Right hindlimb (tissue), 1 donor: ENCODE measurements at places on chromosomes 16 and 17.
A peak's percentile ranks its signal among the peaks of the same experiment; 100 is the strongest.

DNA sequence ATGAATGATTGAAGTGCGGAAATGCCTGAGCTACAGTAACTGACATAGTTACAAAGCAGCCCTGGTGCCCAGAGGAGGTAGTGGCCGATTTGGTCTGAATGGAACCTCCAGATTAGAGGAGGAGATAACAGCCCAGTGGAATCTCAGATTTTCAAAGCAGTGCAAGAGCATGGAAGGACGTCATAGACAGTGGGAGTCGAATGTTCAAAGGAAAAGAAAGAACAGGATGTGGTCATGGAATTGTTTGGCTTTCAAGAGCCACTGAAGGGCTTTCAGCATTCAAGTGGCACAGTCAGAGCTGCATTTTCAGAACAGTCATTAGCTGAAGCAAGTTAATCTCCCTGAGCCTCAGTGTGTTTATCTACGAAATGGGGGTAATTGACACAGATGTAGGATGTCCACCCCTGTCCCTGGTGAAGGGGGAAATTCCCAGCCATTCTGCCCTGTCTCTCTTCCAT lies 104.6 kb upstream of the CACNG3 start:
- no peak for DNase-seq

GRCh38 chr17:76353004-76353598 lies 615 bp downstream of the PRPSAP1 start:
- DNase-seq = no peak

GRCh38 chr17:83200231-83200699 lies 120.9 kb downstream of the METRNL start:
- DNase-seq = peak; percentile 51

DNA sequence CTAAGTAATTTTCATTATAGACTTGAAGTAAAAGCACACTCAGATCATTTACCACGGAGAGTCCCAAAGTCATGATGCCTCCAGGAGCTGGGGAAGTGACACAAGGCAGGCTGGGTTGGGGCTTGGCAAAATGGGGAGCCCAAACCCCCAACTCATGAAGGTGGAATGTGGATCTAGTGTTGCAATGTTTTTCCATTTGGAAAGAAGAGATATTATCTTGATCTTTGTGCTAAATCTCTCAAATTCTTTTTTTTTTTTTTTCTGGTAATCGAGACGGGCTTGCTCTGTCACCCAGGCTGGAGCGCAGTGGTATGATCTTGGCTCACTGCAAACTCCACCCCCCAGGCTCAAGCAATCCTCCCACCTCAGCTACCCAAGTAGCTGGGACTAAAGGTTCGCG lies 7.5 kb upstream of the KCNG4 start:
- DNase-seq = no peak

- DNase-seq = no peak
Measured at GRCh38 chr17:80566054-80566400, 21.4 kb downstream of the RPTOR start.

DNA sequence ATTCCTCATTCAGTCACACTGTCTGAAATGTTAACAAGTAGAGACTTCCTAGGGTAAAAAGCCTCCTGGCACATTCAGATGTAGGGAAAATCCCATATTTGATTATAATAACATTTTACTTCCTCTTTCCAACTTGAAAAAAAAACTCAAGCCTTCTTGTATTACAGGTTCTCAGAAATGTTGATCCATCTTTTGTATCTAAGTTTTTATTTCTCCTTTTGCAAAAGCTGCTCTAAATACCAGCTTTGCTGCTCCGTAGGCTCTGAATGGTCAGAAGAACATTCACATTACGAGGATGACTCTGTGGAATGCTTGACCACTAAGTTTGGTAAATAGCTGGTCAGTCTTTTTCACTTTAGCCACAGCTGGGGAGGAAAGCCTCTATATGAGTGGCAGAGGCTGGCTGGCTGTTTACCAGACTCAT lies 13.2 kb upstream of the HEATR6 start:
- DNase-seq = no peak

- no peak for DNase-seq
Measured at GRCh38 chr17:34205401-34205800, 49.7 kb upstream of the CCL2 start.

- no peak for DNase-seq
Measured at GRCh38 chr17:40015005-40015997, at the start of gene CSF3. CSF3 (plus strand) TSS chr17:40015440; CDS start chr17:40015475, 35 bp downstream.

DNA sequence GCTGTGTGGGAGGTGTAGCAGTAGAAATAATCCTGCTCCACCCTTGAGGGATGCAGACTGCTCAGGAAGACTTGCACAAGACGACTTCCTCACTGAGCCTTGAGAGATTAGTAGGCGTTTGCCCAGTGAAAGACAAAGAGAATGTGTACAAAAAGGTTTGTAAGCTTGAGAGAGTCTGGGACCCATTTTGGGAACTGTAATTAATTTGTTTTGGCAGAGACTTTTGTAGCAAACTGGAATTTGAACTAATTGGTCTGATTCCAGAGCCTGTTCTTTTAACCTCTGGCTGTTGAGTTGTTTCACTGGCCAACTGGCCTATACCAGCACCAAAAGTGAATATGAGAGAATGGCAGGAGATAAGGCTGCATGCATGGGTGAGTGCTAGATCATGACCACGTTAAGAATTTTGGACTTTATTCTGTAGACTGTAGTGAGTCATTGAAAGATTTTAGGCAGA lies 75.5 kb downstream of the AATF start:
- DNase-seq = no peak

DNA sequence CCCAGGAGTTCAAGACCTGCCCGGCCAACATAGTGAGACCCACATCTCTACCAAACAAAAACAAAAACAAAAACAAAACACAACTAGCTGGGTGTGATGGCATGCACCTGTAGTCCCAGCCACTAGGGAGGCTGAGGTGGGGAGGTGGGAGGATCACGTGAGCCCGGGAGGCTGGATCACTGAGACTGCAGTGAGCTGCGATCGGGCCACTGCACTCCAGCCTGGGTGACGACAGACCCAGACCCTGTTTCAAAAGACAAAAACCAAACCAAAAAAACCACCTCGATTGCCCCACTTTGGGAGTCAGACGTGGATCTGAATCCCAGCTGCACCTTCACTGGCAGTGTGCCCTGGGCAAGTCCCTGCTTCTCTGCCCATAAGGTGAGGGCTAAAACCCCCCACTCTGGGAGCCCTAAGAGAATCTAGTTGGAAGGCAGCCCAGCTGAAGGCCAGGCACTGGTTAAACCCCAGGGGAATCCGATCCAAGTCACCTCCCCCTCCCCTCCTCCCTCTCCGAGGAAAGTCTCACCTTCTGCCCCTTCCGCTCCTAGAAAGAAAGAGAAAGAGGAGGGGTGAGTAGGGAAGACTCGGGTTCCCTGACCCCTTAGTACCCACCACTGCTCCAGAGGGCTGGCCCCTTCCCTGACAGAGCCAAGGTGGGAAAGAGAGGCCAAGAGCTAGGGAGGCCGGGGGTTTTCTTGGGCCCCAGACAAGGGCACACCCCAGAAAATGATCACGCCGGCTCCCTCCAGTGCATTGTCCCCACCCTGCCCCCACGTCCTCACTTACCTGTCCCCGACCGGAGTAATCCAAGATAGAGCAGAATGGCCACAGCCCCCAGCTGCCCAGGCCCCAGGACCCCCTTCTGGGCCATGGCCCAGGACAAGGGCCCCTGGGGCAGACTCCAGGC lies 647 bp downstream of the PRSS8 start:
- no peak for DNase-seq

DNA sequence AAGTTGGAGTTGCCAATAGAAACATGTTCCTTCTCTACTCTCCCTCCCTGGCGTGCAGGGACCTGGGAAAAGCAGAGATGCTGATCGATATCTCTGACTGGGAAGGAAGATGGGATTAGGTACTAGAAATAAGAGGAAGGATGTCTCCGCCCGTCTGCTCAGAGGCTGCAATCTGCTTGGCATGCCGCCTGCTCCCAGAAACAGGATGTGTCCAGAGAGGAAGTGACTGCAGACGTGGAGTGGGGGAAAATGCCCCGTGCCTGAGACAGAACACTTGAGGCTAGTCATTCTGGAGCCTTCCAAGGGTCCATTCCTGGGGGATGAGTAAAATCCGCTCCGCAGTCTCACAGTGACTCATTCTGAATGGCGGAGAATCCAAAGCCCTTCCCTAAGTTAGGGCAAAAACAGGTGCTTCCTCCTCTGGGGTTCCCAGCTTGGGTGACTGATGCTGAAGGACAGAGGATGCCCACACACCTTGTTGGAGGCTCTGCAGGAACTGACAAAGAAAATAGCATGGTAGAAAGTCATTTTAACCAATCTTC lies 45.0 kb upstream of the SMURF2 start:
- peak; percentile 79 for DNase-seq

DNA sequence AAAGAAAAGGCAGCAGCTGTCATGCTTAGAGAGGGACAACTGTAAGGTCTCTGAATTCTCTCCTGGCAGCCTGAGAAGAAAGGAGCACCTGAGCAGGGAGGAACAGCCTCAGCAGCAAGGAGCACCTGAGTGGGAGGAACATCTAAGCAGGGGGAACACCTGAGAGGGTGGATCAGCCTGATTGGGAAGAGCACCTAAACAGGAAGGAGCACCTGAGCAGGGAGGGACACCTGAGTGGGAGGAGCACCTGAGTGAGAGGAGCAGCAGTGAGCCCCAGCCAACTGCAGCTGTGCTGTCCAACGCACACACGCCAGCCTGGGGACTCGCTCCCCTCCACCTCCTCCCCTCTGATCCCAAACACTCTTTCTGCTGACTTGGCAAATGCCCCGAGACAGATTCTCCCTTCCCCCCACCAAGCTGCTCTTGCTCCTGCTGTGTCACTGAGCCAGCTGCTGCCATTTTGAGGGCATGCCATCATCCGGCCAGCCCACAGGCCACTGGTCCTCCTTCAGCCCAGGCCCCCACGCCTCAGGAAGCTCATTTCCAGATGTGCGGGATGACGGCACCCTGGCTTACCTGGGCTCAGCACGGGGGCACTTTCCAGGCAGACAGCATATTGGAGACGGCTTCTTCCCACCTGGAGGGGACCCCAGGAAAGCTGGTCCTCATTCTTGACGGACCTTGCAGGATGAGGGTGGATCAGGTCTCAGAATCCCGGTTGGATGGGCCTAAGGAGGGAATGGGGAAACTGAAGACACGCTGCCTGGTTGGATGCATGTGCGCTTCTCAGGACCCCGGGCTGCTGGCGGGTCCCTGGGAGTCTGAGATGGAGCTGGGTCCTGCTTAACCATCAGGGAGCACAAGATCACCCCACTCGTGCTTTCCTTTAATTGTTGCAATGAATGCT lies 57.7 kb upstream of the RBFOX3 start:
- peak; percentile 7 for DNase-seq

DNA sequence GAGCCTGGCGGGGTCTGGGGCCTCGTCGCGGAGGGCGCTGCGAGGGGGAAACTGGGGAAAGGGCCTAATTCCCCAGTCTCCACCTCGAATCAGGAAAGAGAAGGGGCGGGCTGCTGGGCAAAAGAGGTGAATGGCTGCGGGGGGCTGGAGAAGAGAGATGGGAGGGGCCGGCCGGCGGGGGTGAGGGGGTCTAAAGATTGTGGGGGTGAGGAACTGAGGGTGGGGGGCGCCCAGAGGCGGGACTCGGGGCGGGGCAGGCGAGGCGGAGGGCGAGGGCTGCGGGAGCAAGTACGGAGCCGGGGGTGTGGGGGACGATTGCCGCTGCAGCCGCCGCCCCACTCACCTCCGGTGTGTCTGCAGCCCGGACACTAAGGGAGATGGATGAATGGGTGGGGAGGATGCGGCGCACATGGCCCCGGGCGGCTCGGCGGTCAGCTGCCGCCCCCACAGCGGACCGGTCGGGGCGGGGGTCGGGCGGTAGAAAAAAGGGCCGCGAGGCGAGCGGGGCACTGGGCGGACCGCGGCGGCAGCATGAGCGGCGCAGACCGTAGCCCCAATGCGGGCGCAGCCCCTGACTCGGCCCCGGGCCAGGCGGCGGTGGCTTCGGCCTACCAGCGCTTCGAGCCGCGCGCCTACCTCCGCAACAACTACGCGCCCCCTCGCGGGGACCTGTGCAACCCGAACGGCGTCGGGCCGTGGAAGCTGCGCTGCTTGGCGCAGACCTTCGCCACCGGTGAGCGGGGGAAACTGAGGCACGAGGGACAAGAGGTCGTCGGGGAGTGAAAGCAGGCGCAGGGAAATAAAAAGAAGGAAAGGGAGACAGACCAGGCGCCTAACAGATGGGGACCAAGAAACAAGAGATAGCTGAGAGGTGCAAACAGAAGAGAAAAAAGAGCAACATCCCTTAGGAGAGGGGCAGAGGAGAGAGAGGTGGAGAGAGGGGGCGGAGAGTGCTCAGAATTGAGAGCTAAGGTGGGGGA lies at the start of gene PNMT:
Gene PNMT (plus strand): TSS at position 509 of the 980 bp plus-strand sequence. CDS start 23 bp downstream, at position 532.
- DNase-seq = peak; percentile 75

- no peak for DNase-seq
Measured at GRCh38 chr17:58316260-58316960, 12.2 kb downstream of the TSPOAP1 start.

- DNase-seq = no peak
Measured at GRCh38 chr17:79577485-79578187, 33.2 kb downstream of the RBFOX3 start.

DNA sequence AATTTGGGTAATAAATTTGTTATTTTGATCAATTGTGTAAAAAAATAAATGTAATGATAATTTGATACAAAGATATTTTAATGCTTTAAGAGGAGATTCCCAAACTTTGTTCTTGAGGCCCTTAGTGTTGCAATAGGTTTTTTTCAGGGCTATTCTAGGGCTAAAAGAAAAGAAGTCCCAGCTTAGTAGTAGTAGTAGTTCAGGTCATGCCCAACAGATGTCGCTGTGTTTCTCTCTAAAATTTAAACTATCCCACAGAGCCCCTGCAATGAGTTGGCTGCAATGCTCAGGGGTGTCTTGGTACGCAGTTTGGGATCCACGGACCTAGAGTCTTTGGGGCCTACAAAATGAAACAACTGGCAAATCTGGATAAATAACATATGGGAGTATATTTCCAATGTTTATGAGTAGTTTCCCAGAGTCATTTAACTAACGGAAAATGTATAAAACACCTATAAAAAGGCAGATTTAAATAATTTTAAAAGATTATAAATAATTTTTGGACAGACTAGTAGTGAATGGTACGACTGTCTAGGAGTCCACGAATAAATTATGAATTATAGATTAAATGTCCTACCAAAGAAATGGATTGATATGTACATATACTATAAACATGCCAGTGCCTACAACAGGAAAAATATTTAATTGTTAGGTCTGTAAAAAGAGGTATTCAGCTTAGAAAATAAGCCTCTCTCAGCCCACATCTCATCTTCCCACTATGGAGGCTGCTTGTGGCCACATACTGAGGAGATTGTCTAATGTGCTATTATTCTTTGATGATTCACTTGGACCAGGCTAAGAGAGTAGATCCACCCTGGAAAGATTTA lies 228.5 kb upstream of the PMFBP1 start:
- DNase-seq = peak; percentile 59

DNA sequence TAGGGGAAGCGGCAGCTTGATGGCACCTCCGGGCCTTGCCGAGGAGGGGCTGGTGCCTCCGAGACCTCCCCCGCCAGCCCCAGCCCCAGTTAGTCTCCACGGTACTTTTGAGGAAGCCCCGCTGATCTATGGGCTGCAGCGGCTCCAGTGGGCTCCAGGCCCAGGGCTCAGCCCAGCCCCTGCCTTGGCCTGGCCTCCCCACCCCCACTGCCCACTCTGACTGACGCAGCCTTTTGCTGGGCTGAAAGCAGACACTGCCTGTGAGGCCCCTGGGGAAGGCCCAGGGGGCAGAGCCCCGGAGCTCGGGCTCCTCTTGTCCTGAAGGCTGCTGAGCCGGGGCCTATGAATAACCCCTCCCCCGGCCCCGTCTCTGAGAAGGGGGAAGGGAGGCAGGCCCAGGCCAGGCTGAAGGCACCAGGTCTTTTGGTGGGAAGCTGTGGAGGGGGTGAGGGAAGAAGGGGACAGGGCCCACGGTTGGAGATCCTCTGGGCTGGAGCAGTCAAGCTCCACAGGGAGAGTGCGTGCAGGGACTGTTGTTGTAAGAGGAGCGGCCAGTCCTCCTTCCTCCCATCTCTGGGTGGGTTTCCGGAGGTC lies 7.5 kb upstream of the SMTNL2 start:
- peak; percentile 70 for DNase-seq

- peak; percentile 18 for DNase-seq
Measured at GRCh38 chr16:3655396-3656159, 1.1 kb downstream of the DNASE1 start.
